ENCODE measurements at places on chromosomes 6 and 20.
A peak's percentile ranks its signal among the peaks of the same experiment; 100 is the strongest.

DNA sequence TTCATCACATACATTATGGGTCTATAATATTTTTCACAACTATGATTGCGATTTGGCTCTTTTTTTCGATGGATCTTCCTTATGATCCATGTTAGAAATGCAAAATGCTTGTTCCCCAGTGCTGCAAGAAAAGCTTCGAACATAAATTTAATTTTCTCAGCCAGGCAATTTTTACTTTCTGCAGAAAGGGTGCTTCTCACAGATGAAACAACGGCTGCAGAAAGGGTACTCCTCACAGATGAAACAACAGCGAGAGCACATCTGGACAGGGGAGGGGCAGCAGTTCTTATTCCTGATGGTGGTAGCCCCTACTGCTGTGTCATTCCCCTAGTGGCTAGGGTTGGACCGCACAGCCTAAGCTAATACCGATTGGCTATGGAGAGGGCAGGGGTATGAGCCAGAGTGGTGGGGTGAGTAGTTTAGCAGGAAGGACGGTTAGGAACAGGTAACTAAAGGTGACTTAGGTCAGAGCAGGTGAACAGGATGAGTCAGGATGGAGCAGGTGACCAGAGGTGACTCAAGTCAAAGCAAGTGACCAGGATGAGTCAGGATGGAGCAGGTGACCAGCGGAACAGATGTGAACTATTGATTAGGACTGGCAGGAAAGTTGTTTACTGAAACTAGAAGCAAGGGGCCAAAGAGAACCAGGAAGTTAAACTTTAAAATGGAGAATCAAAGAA is 13.4 kb upstream of the TREML4 start:
- DNase-seq, result no peak

DNA sequence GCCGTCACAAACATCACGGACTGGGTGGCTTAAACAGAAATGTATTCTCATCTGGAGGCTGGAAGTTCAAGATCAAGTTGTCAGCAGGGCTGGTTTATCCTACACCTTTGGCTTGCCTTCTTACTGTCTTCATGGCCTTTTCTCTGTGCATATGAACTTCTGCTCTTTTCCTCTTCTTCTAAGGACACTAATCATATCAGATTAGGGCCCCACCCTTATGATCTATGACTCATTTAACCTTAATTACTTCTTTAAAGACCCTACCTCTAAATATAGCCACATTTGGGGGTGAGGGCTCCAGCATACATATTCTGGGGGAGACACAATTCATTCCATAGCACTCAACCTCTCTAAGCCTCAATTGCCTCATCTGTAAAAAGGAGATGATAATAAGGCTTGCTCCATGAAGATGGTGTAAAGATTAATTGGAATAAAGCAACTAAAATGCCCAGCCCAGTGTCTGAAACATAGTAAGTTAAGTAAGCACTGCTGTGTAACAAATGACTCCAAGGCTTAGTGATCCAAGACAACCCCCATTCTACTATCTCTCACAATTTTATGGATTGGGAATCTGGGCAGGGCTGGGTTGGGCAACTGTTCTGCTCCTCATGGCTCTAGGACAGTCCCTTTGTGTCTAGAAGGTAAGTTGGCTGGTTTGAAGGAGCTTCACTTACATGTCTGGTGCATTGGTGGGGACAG is 119.8 kb downstream of the BANF2 start:
- no peak for DNase-seq

GRCh38 chr20:30491016-30491415 is 766.4 kb upstream of the DEFB115 start:
- DNase-seq, result no peak

GRCh38 chr20:23289724-23290395 is 60.7 kb upstream of the NXT1 start:
- no peak for DNase-seq

DNA sequence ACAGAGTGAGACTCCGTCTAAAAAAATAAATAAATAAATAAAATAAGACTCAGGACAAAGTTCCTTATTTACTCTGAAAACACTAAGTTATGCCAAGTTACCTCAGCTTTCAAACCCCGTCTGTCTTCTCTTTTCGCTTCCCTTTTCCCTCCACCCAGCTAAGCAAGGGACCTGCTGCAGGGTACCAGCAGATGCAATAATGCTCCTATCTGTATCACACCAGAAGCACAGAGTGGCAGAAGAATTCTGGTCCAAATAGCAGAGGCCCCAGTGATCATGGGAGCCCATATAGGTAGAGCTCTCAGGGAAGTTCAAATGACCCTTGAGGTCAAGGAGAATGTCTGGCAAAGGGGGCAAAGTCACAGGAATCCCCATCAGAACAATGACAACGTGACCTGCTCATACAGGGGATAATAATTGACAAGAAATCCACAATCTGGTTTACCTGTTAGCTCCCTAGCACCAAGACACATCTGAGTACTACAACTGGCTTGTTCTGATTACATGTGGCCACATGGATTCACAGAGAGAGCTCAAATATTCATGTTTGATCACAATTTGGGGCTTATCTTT is 8.7 kb downstream of the GCM1 start:
- DNase-seq, result no peak

DNA sequence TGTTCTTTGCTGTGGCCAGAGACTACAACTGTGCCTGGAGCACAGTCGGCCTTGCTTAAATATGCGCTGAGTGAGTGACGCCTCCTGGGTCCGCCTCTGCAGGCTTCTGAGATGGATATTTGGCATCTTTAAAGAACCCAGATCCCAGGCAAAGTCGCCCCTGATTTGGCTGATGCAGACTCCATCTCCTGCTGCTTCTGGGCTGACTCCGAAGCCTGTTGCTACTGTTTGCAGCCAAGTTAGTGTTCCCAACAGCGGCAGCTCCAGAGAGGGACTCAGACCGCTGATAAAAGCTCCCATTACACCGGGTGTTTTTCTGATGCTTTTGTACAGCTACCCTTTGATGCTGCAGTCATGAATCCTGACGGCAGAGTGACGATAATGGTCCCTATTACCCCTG is 83.0 kb upstream of the SULF2 start:
- no peak for DNase-seq

DNA sequence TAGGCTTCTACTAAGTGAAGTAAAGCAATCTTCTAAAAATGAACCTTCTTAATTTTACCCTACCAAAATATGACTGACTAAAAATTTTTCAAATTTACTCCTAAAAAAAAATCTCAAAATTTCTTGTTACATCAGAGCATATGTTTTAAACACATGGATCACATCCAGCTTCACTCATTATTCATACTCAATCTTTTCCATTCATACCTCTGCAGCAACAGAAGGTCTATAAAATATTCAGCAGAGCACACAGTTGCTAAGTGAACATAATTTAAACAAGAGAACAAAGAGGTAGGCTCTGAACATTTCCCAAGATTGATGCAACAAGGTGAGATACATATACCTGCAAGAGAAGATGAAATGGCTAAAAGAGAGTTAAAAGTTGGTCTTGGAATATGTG is 213.9 kb downstream of the SOD2 start:
- DNase-seq, result no peak

DNA sequence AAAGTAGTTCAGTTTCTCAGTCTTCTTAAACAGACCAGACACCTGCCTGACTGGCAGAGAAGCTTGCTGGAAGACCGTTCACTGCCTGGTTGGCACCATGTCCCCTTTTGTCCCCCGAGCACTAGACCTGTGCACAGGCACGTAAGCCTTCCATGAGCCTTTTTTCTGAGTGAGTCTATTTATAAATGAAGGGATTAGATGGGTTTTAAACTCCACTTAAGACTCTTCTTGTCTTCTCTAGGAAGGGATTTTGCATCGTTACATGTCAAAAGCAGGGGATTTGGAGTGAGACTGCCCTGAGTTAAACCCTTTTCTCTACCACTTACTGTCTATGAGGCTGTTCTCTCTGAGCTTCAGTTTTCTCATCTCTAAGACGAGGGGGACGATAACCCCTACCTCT is 37.6 kb downstream of the STK35 start:
- DNase-seq, result no peak

- no peak for DNase-seq
These were observed 1068.3 kb downstream of the HACE1 start for GRCh38 chr6:103791458-103791857.

DNA sequence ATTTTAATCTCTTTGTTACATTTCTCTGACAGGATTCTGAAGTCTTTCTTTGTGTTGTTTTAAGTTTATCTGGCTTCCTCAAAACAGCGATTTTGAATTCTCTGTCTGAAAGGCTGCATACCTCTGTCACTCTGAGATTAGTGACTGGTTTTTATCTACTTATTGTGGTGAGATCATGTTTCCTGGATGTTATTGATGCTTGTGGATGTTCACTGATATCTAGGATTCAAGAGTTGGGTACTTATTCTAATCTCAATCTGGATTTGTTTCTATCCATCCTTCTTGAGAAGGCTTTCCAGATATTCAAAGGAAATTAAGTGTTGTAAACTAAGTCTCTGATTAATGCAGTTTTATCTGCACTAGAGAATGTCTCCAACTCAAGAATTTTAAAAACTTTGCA is 1076.1 kb upstream of the ADGRB3 start:
- DNase-seq, result no peak

GRCh38 chr6:32839356-32839755 is 817 bp upstream of the TAP2 start:
- DNase-seq, result no peak

- DNase-seq, result no peak
These were observed 49.3 kb downstream of the SIRPA start for GRCh38 chr20:1944345-1945091.

- peak; percentile 97 for DNase-seq
These were observed 203.7 kb downstream of the SYNDIG1 start for GRCh38 chr20:24672886-24673677.

Measured in non-pigmented ciliary epithelial cell (primary cell).